ENCODE measurements at places on chromosomes 4 and X.

DNA sequence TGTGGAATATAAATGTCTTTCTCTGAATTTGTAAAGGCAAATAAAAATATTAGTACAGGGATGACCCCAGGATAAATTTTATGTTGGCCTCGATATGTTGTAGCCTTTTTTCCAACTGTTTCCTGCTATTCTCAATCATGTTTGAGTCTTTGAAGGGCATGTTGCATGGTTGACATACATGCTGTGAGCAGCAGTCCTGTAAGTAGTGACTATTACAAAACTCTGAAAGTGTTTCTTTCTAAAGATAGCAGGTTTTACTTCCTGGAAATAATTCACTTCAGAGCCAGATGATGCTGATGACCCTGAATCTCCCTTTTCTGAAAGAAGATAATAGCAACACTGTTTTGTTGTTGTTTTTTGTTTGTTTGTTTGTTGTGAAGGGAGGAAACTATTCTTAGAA is 393.0 kb upstream of the GNPDA2 start:
- no peak for DNase-seq

GRCh38 chrX:68429216-68429615 is 4.1 kb downstream of the OPHN1 start:
- no peak for DNase-seq

DNA sequence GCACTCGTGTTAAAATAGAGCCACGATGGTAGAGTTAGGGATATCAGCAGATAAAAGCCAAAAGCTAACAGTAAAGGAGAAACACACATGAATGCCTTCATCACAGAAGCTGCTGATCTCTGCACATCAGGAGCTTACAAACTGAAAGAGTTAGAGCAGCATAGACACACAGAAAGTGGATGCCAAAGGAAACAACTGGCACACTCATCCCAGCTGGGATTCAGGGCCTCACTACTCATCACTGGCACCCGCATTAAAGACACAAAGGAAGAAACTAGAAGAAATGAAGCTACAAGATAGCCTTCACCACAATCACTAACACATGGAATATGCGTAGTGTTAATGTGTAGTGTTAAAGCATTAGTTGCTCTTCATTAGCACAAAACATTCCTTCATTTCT is 156.4 kb upstream of the TBL1X start:
- no peak for DNase-seq

DNA sequence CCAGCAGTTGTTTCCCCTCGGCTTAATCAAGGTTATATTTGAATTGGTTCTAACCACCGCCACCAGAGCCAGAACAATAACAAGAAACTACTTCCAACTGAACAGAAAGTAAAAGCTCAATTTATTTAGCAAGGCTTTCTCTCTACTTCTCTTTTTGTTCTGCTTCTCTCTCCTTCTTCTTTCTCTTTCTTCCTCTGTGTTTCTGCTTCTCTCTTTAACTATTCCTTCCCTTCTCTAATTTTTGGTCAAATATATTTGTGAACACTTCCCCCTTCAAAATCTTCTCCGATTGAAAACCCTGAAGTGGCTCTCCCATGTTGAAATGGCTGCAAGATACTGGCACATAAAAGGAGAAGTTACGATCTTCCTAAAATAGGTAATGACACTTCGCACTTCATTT is 1195.9 kb upstream of the PRKX start:
- DNase-seq, result no peak

All from NCI-H1417 treated with DMSO at 0.1 percent for 48 hours (cell line).